CD4-positive, alpha-beta T cell treated with Interleukin-12 subunit alpha and Interleukin-12 subunit beta, for 1 hour (primary cell): ENCODE measurements at places on chromosomes 12 and 14.

DNA sequence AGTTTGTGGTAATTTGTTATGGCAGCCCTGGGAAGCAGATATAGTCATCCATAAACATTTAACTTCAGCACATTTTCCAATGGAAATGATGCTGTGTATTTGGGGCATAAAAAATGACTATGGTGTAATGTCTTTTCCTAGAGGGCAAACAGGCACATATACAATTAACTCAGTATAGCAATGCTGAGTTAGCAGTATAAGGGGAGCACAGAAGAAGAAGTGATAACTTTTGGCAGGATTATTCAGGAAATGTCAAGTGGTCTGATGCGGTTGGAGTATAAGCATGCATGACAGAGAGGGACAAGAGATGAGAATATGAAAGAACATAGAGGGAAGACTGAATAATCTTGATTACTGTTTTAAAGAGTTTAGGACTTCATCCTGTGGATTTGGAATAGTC is 55.3 kb upstream of the PRKD1 start:
- DNase-seq, result no peak

DNA sequence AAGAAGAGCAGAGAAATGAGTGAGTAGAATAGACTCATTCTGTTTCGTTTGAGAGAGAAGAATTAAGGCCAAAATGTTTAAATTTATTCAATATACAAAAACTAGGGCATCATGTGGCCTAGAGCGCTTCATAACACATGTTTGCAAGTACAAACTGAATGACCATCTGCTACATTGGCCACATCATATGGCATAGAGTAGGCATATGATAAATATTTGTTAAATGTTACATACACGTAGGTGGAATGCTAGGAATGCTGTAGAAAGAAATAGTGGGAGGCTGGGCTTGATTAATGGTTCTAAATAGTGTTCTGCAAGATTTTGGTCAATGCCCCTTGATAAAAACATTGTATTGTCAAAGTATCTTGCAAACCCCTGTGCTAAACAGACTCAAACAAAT is 10.8 kb downstream of the MGP start:
- DNase-seq, result no peak

- no peak for DNase-seq
These were observed 230.7 kb upstream of the DIO3 start for GRCh38 chr14:101330416-101331140.

- no peak for DNase-seq
These were observed 24.2 kb downstream of the GDF11 start for GRCh38 chr12:55767156-55767555.

DNA sequence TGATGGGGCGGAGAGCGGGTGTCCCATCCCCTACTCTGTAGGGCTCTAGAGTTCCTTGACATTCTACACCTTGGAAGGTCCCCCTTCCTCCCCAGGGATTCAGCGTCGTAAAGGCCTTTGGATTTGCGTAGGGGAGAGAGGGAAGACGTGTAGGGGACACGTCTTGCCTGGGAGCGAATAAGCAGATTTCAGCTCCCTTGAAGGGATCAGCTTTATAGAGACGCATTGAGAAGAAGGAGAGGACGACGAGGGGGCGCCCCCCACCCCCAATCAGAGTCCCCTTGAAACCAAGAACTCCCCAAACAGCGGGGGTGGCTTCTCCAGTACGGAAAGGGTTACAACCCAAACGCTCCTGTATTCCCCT is 324 bp downstream of the CALCOCO1 start:
- DNase-seq, result no peak

GRCh38 chr12:122836027-122836921 is 1.0 kb downstream of the HIP1R start:
- DNase-seq, result peak; percentile 50

DNA sequence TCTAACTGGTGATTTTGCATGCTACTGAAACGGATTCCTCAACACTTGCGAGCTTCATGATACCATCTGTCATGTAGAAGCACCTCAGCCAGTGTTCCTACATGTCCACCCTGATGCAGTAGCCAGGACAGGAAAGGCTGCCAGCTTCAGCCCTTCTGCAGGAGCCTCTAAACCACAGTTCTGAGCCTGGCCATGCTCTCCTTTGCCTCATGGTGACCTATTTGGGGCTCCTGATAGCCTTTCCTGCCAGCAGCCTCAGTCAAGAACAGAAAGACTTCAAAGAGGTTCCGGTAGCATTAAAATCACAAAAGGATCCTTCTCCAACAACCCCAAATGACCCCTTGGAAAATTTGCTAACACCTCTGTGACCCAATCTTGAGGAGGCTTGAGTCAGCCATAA is 96.0 kb downstream of the CNTN1 start:
- DNase-seq, result no peak

GRCh38 chr14:73810478-73811163 is 41.0 kb upstream of the PTGR2 start:
- no peak for DNase-seq

DNA sequence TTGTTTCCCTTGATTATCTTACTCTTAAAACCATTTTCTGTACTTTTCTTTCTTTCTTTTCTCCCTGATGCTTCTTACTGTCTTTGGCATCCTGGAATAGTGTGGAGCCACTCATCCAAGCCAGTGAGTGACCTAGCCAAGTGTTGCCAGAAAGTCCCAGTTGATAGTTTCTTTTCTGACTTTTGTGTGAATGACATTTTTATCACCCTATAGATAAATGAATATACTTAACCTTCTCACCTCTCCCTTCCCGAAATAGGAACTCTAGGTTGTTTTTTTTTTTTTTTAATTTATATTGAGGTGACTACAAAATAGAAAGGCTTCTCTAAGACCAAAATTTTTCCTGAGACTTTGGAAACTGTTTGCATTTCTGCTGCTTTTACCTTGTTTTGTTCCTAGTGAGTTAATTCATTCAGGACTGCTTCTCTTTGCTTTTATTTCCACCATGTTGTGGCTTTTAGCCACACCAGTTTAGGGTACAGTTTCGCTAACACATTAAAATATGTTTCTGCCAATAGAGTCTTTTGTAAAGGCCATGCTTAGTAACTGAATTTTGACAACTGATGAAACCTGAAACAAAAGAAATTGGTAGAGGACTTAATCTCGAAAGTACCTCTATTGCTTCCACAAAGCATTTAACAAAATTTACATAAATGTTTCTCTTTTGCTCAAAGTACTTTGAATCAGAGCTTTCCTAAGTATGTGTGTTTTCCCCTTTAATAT is 194.6 kb downstream of the ERC1 start:
- no peak for DNase-seq

DNA sequence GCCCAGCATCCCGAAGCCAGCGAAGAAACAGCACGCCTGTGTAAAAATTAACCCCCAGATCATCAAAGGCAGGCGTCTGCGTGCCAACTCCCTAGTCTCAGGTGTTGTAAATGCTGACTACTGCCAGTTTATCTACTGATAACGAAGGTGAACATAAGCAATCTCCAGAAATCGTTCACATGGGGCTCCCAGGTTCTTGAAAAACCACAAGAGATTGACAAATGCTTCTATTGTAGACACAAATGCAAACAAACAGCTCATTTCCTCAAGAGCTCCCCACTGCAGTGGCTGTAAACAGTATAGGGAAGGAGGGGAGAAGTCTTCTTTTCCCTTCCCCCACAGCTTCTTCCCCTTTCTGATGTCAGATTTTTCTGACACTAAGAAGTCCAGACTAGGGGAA is 5.3 kb upstream of the PLEKHG3 start:
- no peak for DNase-seq

DNA sequence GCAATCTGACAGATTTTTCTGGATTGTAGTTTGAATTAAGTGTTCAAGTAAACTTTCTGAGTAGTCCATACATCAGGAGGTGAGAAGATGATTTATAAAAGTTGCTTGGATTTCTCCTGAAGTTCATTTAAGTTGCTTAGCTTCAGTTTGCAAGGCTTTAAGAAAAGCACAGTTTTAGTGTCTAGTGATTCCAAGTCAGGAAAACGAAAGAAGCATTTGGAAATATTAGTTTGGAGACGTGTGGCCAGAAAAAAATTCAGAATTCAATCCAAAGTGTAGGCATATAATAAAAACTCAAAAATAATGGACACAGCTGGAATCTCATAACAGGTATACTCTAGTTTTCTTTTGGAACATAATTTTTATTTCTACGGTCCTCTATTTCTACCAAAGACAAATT is 25.5 kb upstream of the PRICKLE1 start:
- no peak for DNase-seq

DNA sequence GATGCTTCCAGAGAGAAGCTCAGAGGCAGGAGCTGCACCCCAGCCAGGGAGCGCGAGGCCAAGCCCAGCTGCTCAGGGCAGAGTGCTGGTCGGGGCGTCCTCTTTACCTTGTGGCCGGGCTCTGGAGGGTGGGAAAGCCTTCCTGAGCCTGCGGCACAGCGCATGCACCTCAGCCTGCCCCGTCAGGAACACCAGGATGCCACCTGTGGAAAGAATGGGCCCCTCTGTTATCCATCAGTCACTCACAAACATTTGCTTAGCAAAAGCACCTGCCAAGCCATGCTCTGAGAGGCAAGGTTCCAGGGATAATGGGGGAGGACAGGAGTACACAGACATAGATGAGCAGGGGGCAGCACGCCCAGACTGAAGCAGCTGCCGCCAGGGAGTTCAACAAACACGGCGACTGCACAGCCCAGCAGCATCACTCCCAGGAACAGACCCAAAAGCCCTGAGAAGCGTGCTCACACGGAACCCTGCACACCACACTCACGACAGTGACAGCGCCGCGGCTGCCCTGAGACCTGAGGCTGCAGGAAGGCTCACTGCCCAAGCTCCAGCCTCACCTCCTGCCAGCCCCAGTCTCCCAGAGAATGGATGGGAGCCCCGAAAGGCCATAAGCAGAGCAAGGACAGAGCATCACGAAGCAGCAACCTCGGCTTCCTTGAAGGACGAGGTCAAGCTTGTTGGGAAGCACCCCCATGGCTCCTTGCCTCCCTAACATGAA is 21.8 kb downstream of the DHX37 start:
- no peak for DNase-seq

- no peak for DNase-seq
These were observed 24.3 kb downstream of the MAPK1IP1L start for GRCh38 chr14:55075628-55076175.

- DNase-seq, result no peak
These were observed 88.5 kb downstream of the PPM1H start for GRCh38 chr12:62846491-62846890.

DNA sequence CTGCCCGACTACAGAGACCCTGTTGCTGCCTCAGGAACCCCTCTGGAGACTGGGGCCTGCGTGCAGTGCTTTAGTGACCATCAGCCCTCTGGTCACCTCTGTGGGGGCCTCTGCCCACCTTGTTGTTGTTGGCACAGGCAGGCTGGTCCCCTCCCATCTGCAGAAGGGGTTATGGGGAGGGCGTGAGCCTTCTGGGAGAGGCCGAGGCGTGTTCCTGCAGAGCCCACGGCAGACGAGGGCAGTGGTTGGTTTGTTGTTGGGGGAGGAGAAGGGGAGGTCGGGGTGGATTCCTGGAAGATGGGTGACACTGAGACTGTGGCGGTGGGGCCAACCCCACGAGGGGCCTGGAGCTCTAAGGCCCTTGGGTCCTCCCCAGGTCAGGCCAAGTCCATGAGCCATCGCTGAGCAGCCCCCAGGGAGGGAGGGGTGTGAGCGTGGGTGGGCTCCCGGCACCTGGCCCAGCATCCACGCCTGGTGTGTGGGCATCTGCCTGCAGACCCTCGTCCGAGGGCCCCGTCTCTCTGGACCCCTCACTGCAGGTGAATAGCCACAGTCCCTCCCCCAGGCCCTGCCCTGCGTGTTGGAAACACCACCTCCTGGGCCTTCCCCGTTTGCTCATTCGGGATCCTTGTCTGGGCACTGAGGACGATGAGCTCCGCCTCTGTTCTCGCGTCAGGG is 23.6 kb downstream of the FBRSL1 start:
- DNase-seq, result no peak

DNA sequence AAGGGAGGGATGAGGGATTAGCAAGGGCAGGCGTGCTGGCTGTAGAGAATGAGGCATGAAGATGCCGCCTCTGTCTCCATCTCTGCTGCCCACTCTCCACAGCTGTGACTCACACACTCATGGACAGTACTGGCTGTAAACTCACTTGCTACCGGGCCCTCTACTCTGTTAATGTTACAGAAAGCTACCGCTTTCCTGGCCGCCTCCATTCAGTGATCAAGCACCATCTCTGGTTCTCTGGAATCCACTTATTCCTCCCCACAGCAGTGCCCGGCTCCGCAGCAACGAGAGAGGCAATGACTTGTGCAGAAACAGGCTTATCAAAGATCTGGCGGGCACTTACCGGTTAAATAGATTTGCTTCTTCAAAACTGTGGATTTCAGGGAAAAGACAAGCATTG is 34.8 kb downstream of the AMN start:
- no peak for DNase-seq

GRCh38 chr14:91103116-91103515 is 10.8 kb upstream of the DGLUCY start:
- DNase-seq, result no peak

DNA sequence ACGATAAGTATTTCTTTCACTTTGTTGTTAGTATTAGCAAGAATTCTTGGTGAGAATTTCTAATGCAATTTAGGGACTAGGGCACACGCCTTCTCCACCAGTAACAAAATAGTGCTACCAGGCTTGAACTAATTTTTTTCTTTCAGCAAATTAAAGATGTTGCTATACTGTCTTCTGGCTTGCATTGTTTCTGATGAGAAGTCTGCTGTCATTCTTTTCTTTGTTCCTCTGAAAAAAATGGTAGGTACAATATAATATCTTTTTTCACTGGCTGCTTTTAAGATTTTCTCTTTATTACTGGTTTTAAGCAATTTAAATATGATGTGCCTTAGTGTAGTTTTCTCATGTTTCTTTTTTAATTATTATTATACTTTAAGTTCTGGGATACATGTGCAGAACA is 171.2 kb downstream of the PCNX1 start:
- DNase-seq, result no peak

GRCh38 chr14:69473260-69473659 is 11.3 kb upstream of the PLEKHD1 start:
- no peak for DNase-seq

- no peak for DNase-seq
These were observed 50.9 kb upstream of the TRAF3 start for GRCh38 chr14:102726191-102726949.

GRCh38 chr12:66403746-66404145 is 101.5 kb downstream of the HELB start:
- no peak for DNase-seq

DNA sequence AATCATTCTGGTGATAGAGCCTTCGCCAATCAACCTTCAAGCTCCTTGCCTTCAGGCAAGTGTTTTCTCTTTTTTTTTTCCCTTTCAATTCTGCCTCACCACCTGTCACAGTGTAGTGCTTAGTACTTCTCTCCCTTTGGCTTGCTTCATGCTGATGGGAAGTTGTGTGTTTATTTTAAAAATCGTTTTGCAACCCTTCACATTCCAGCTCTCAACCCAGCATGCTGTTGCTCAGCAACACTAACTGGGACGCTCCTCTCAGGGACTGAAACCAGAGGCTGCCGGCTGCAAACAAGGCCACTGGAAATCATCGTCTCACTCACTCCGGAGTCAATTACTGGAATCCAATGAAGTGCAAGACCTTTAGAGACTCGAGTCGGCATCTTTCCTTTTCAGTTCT is 342.7 kb downstream of the PRKD1 start:
- no peak for DNase-seq
